ENCODE measurements at places on chromosomes 16 and 17. TPM values are rescaled to one million over a fixed set of nuclear protein-coding genes. Genes with fewer than 3 reads are reported as not detected.

DNA sequence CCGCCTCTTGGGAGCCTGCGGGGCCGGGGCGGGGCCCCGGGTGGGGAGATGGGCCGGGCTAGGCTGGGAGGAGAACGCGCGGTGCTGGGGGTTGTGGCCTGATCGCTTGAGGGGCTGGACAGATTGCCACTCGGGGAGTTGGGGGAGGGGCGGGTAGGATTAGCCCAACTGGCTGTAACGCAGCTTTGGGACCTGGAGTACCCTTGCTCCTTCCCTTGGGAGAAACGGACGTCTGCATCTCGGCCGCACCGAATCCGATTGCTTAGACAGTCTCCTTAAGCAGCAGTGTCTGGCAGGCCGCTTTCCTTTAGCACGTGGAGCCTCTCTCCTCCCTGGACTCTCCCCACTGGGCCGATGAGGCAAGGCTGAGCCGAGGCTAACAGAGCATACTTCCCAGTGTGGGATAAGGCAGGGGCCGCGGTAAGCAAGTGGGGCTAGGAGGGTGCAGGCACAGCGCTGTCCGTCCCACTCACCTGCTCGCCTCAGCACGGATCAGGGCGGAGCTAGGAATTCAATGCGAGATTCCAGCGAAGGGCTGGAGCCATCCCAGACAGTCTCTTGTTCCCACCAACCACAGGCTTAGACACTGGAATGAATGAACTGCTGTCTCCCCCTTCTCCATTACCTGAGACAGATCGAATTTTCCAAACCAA is 540 bp upstream of the ACLY start:
- no peak for DNase-seq

DNA sequence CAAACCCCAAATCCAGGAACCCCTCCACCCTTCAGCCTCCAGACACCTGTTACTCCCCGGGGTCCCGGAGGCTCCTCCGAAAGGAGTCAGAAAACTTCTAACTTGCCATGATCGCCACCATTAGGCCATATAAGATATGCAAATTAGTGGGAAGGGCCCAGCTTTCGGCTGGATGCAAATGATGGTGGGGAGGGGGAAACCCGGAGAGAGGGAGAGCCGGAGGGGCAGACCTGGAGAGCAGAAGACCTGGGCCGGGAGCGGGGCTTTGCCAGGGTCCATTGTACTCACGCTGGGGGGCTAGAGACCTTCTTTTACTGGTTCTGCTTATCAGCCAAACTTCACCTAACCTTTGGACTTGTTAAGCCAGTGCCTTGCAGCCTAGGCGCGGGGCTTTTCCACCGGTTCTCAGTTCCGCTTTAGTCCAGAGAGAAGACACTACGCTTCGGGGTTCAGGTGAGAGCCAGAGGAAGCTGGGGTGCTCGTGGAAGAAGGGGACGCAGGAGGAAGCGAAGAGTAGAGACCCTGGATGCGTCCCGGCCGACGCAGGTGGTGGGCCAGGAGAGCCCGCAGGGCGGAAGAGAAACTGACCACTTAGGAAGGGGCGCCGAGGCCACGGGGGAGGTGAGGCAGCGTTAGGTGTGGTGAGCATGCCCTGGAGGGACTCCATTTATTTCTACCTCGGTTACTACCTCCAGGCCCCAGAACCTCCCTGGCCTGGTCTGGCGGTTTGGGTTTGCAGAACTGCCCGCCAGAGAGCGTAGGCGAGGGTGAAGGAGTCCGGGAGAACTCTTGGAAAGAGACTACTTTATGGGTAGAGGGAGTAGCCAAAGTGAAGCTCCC is at the start of gene HNF1B:
TSS of gene HNF1B (minus strand) at position 99 of the 840 bp plus-strand sequence. CDS start 175 bp downstream, outside the sequence.
- peak; percentile 73 for DNase-seq

DNA sequence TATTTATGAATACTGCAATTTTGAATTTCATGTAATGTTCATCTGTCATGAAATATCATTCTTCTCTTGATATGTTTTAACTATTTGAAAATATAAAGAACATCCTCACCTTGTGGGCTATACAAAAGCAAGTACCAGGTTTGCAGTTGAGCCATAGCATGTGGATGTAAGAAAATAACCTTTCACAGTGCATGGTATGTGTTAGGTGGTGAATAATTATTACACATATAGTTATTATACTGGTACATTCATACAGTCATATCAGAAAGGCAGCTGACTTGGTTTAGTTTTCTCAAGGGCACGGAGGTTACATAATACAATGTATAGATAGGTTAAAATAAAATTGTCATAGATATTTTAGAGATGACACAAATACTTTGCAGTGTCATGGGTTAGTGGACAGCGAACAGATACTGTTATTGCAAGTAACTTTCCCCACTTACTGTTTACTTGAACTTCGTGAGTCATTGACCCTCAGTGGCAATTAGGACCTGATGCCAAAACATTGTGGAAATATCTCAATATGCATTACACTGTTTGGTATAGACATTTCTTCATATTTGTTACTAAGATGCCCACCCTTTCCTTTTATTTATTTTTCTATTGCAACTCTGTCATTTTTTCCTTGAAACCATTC is 445.4 kb upstream of the GOT2 start:
- no peak for DNase-seq

The IL21R gene
- not detected for total RNA-seq

The TMC7 gene
- 5.2 TPM for total RNA-seq

The KRT32 gene
- not detected for total RNA-seq

The BCAR1 gene
- 201 TPM for total RNA-seq

DNA sequence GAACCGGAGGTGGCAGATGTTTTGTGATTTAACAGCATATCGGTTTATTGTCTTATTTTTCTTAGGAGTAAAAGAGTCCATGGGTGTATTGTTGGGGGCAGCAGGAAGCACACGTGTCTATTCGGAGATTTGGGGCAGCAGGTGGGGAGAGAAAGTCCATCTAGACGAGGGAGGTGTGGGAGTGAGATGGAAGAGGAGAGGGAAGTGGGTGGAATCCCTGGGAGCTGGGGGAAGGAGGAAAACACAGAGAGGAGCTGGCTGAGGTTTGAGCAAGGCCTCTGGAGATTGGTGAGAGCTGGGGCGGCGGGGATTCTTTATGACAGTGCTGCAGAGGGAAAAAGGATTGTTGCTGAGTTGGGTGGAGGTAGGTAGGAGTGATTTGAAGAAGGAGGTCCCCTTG is 72.1 kb downstream of the PRKCB start:
- DNase-seq, result no peak

GRCh38 chr16:25411396-25412081 is 153.9 kb upstream of the ZKSCAN2 start:
- DNase-seq, result no peak

DNA sequence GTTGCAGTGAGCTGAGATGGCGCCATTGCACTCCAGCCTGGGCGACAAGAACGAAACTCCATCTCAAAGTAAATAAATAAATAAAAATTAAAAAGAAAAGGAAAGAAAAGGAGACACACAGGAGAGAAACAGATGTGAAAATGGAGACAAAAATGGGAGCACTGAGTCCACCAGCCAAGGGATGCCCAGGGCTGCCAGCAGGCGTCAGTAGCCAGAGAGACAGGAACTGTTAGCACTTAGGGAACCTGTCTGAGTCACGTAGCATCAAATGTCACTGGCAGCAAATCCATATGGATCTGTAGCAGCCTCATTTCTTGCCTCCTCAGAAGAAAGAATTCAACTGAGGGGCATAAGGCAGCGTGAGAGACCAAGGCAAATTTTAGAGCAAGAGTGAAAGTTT is 79.7 kb downstream of the CYLD start:
- no peak for DNase-seq

DNA sequence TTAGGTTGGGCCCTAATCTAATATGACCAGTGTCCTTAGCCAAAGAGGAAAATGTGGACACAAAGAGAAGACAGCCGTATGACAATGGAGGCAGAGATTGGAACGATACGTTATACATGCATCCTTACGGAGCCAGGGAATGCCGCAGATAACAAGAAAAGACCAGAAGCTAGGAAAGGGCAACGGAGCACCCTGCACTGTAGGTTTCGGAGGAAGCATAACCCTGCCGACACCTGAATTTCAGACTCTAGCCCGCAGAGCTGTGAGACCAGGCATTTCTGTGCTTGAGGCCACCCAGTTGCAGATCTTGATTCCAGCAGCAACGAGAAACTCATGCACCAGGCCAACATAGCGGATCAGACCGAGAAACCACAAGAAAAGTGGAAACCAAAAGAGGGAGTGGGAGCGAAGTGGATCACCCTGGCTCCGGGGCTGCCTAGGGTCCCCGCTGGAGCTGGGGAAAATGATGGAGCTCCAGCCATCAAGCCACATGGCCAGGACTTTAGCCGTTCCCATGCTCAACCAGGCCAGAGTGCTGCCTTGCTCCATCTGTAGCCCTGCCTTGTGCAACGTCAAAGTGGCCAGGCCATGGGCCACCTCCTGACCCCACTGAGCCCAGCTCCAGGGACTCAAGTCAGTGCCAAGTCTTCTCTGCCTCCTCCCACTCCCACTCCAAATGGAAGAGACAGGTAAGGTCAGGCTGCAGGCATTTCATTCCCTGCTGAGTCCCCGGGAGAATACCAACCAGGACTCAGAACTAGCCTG is 51.7 kb upstream of the RPL38 start:
- DNase-seq, result no peak

DNA sequence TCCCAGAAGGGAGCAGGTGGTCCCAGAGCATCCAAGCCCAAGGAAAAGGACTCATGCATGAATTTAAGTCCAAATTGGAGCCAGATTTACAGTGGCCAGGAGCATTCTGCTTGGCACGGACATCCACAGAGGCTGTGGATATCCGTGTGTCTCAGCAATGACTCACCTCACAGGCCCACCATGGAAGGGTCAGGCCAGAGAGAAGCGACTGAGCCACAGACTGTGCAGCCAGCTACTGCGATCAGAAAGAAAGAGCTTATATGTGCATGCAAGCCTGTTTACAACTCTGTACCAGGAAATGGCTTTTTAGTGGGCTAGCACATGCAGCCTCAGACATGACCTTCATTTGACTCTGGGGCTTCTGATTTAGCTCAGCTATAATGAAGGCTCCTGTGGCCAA is 231.0 kb downstream of the C16orf95 start:
- no peak for DNase-seq

- DNase-seq, result no peak
Measured at GRCh38 chr17:693791-694638, 20.6 kb downstream of the VPS53 start.

DNA sequence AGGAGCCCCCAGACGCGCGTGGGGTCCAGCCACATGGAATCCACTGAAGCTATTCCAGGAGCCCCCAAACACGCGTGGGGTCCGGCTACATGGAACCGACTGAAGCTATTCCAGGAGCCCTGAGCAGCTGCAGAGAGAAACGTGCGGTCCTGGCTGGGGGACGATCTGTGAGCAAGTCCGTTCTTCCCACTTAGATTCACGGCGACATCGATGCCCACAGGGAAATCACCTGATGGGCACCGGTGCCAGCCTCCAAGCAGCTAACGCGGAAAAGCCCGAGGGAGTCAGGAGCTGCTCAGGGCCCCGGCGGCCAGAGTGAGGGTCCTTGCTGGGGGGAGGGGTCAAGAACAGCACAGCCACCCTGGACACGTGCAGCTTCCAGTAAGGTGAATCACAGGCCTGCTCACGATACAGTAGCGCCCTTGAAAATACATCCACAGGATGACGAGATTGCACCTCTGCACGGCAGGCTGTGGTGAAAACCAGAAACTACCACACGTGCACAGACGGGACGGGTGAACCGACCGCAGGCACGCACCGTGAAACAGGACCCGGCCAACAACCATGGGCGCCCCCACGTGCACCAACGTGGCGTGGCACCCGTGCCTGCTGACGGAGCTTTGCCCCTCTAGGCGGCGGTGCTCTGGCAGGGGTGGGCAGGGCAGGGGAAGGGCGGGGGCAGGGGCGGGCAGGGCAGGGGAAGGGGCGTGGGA is 77.7 kb upstream of the GNG13 start:
- peak; percentile 18 for DNase-seq

The MAF gene
- 25.2 TPM for total RNA-seq

The HNF1B gene
- 24.3 TPM for total RNA-seq

The AANAT gene
- total RNA-seq, result not detected

GRCh38 chr17:41324180-41325075 is 8.9 kb upstream of the KRTAP17-1 start:
- DNase-seq, result peak; percentile 27

The CCR7 gene
- total RNA-seq, result 5.4 TPM

The TVP23C gene
- total RNA-seq, result 32.1 TPM

GRCh38 chr17:21098934-21099689 is 27.7 kb upstream of the DHRS7B start:
- DNase-seq, result peak; percentile 56

The OTOA gene
- not detected for total RNA-seq

The TRPV2 gene
- total RNA-seq, result 3.7 TPM

The C17orf100 gene
- not detected for total RNA-seq

The ABCC12 gene
- total RNA-seq, result not detected

- peak; percentile 50 for DNase-seq
Measured at GRCh38 chr16:8931859-8932258, 31.8 kb downstream of the USP7 start.

GRCh38 chr17:51120357-51120738 is 320 bp downstream of the SPAG9 start:
- peak; percentile 60 for DNase-seq

The CLEC3A gene
- total RNA-seq, result not detected

The CACNG1 gene
- total RNA-seq, result not detected

DNA sequence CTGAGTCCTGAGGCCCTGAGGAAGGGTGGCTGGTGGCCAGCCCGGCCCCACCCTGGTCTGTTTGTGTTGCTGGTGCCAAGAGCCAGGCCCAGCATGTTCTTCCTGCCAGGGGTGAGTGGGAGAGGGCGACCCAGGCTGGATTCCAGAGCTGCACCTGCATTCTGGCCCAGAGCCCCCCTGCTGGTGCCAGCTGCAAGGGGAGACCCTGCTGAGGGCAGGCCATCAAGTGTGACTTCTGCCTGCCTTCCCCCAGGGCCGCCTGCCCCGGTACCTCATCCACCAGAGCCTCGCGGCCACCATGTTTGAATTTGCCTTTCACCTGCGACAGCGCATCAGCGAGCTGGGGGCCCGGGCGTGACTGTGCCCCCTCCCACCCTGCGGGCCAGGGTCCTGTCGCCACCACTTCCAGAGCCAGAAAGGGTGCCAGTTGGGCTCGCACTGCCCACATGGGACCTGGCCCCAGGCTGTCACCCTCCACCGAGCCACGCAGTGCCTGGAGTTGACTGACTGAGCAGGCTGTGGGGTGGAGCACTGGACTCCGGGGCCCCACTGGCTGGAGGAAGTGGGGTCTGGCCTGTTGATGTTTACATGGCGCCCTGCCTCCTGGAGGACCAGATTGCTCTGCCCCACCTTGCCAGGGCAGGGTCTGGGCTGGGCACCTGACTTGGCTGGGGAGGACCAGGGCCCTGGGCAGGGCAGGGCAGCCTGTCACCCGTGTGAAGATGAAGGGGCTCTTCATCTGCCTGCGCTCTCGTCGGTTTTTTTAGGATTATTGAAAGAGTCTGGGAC is 2.4 kb upstream of the TCAP start:
- peak; percentile 75 for DNase-seq

- DNase-seq, result no peak
Measured at GRCh38 chr17:38890410-38890746, 20.5 kb downstream of the LASP1 start.
